Upper lobe of right lung (tissue), 1 donor: ENCODE measurements at places on chromosomes 6 and 20.

DNA sequence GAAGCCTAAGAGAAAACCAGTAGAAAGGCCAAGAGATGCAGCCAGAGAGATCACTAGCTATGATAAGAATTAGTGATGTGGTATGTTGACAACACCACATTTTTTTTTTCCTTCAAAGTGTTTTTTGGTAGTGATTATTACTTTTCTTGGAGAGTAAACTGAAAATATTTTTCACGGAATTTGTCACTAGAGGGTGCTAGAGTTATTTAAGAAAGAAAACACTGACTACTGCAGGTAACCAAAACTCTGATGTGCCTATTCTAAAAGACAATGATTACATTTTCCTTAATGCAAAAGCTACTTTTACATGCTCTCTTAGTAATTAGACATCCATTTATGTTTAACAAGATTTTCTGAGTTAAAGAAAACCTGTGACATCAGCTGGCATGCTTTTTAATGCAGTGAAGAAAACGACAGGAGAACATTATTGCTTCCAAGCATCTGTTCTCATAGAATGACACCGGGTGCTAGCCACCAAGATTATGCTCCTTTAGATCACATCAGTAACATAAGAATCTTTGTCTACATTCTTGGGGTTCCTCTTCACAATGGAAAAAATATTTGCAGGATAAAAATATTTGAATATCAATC, 28.8 kb downstream of the RWDD2A start:
- H3K27me3 ChIP-seq = no peaks in the 10 kb centered on the region
- no peaks in the 10 kb centered on the region for H3K4me1 ChIP-seq
- no peaks in the 10 kb centered on the region for H3K36me3 ChIP-seq
- no peak overlapping the region for H3K4me3 ChIP-seq

DNA sequence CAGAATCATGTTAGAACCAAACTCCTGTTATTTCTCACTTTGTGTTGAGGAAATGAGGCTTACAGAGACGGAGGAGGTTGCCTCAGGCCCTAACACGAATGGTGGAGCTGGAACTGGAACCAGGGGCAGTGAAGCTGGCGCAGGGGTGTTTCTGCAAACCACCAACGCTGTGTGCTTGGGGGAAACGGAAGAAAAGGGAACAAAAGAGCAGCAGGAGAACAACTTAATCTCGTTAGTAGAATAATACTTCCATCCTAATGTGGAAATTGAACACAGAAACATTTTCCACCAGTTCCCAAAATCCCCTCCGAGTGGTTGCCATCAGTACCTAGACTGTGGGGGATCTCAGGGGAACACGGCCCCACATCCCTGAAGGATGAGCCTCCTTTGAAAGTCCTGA, 103.4 kb upstream of the FRMD1 start:
- H3K36me3 ChIP-seq = no peaks in the 10 kb centered on the region
- no peaks in the 10 kb centered on the region for H3K27me3 ChIP-seq
- no peak overlapping the region for H3K4me3 ChIP-seq
- no peak for DNase-seq
- H3K4me1 ChIP-seq = no peaks in the 10 kb centered on the region
- no peak overlapping the region for H3K27ac ChIP-seq

GRCh38 chr6:14292119-14292518, 174.5 kb downstream of the CD83 start:
- no peak for DNase-seq
- no peak overlapping the region for H3K27ac ChIP-seq
- no peaks in the 10 kb centered on the region for H3K4me1 ChIP-seq
- no peak overlapping the region for H3K4me3 ChIP-seq

DNA sequence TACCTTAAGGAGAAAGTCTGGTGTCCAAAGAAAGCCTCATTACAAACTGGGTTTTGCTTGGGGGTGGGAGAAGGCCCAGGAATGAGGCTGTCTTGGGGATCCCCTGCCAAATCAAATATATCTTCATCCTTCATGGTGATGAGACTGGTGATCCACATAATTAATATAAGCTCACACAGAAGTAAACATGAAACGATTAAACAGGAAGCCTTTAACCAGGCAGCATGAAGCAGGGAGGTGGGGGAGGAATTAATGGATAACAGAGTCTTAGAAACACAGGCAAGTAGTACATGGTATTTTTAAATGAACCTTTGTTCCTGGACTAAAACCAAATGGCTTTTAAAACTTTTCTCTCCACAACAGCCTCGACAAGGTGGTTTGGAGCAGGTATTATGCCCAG, 437.5 kb downstream of the TFAP2A start:
- no peak for DNase-seq
- H3K27me3 ChIP-seq = no peaks in the 10 kb centered on the region
- H3K36me3 ChIP-seq = no peaks in the 10 kb centered on the region
- H3K4me3 ChIP-seq = no peak overlapping the region
